ENCODE measurements at places on chromosomes 7 and 10. TPM values are rescaled to one million over a fixed set of nuclear protein-coding genes. Genes with fewer than 3 reads are reported as not detected.

- peaks cover 39% of the 10 kb centered on the region for H3K36me3 ChIP-seq
- H3K4me1 ChIP-seq = peaks cover 37% of the 10 kb centered on the region
- DNase-seq = no peak
Measured at GRCh38 chr7:138023618-138024342, 21.9 kb upstream of the CREB3L2 start.

DNA sequence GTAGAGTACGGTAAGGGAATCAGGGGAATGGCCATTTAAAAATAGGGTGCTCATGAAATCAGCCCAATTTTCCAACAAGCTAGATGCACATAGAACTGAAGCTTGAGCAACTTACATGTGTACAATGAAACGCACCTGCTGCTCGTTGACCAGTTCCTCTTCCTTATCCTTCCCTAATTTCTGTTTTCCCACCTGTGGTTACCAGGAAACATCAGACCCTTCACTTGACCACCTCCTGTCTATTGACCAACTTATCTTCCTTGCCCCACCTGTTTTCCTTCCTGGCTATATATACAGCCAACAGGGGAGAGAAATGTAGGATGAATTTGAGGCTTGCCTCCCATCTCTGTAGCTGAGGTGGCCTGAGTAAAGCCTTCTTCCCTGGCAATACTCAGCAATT lies 37.8 kb upstream of the RAPGEF5 start:
- peaks cover 32% of the 10 kb centered on the region for H3K4me1 ChIP-seq
- H3K4me3 ChIP-seq = no peak overlapping the region
- no peaks in the 10 kb centered on the region for H3K27me3 ChIP-seq
- H3K27ac ChIP-seq = no peak overlapping the region

- H3K4me3 ChIP-seq = no peak overlapping the region
- no peak for DNase-seq
- no peaks in the 10 kb centered on the region for H3K27me3 ChIP-seq
- peaks cover 12% of the 10 kb centered on the region for H3K4me1 ChIP-seq
- H3K36me3 ChIP-seq = no peaks in the 10 kb centered on the region
Measured at GRCh38 chr7:125118444-125118843, 188.8 kb upstream of the POT1 start.

- no peak for DNase-seq
- H3K27me3 ChIP-seq = no peaks in the 10 kb centered on the region
- peaks cover 3% of the 10 kb centered on the region for H3K36me3 ChIP-seq
- no peak overlapping the region for H3K27ac ChIP-seq
- no peak overlapping the region for H3K4me3 ChIP-seq
Measured at GRCh38 chr7:151309311-151309710, 32.3 kb upstream of the NUB1 start.

GRCh38 chr7:7146837-7147236 lies 35.5 kb upstream of the C1GALT1 start:
- peaks cover 40% of the 10 kb centered on the region for H3K36me3 ChIP-seq
- no peak overlapping the region for H3K4me3 ChIP-seq
- no peak for DNase-seq
- no peak overlapping the region for H3K27ac ChIP-seq

GRCh38 chr10:77004917-77005564 lies 632.6 kb downstream of the KCNMA1 start:
- no peak for DNase-seq
- H3K4me1 ChIP-seq = peaks cover 5% of the 10 kb centered on the region
- H3K27me3 ChIP-seq = no peaks in the 10 kb centered on the region
- no peaks in the 10 kb centered on the region for H3K36me3 ChIP-seq
- no peak overlapping the region for H3K27ac ChIP-seq

Gene ELOVL3
- 0.17 TPM for total RNA-seq

Gene CYP2C19
- total RNA-seq = 0.09 TPM
